ENCODE measurements at places on chromosomes 3 and 15.

DNA sequence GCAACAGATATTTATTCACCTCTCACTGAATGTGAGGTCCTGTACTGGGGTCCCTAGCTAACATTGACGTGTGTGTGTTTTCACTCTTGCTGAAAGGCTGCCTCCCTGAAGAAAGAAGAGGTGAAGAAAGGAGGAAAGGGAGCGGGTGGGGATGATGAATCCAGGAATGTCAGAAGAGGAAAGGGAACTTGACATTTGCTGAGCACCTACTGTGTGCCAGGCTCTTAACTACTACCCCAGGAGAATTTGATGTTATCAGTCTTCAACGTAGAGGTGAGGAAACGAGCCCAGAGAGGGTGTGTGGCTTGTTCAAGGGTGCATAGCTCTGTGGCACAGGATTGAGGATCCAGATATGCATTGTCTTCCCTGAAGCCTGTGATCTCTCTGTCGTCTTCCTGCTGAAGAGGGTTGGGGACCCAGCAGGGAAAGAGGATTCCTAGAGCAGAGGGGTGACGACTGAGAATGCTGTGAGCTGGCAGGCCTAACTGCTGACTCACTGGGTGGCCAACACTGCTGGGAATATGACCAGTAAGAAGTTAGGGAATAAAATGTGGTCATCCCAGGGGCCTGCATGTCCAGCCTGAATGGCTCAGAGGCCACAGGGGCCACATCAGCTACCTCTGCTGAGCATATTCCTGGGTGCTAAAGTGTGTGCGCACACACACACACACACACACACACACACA, 6.6 kb upstream of the ATP2B2 start:
- DNase-seq = no peak

DNA sequence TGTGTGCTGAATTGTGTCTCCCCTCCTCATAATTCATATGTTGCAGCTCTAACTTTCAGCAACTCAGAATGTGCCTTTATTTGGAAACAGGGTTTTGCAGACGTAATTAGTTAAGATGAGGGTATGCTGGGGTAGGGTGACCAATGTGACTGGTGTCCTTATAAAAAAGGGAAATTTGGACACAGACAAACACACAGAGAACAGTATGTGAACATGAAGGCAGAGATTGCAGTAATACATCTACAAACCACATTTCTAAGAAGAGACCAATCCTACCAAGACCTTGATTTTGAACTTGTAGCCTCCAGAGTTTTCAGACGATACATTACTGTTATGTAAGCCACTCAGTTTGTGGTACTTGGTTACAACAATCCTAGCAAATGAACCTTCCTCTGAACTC, 817.8 kb downstream of the TUSC7 start:
- DNase-seq = no peak

- DNase-seq = no peak
These were observed 916.8 kb downstream of the CADM2 start for GRCh38 chr3:85875589-85875988.

DNA sequence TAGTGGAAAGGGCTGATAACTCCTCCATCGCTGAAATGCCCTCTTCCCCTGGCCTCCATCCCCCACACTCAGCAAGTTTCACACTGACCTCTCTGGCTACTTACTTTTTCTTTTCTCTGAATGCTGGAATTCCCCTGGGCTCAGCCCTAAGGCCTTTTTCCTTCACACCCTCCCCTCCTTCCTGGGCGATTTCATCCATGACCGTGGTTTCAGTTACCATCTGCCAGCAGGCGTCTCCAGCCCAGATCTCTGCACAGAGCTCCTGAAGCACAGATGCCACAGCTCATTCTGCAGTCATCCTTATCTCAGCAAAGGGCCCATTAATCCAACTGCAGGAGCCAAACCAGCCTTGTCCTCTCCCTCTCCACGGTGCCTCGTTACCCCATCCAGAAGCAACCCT, 114.0 kb downstream of the RFTN1 start:
- DNase-seq = peak; percentile 50

Measured in NCI-H2171 (cell line).